ENCODE measurements at places on chromosomes 6 and 20.

DNA sequence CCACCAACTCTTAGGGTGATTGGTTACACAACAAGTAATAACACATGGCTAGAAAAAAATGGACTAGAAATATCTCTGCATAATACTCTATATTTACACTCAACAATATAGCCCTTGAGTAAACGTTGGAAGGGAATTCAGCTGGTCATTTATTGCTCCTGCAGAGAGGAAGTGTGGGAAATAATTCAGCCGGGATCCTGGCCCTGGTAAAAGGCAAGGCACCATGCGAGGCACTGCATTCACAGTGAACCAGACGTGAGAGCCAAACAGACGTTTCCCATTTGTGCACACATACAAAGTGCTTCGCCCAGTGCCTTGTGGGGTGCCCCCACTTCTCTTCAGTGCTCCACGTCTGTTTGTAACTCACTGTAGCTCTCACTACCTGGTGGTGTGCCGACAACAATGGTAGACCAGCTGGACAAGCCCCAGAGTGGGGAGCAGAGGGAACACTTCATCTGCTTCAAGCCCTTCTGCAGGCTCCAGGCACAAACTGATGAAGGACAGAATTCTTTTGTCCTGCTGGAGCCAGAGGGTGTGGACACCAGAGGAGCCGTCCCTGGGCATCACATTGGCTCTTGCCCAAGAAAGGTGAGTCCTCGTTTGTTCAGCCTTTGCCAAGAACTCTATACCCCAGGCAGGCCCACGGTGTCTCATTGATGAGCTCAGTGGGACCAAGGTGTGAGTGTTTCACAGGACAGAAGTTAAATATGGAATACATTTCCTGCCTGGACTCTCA lies 18.8 kb downstream of the SYNDIG1 start:
- no peak for DNase-seq

DNA sequence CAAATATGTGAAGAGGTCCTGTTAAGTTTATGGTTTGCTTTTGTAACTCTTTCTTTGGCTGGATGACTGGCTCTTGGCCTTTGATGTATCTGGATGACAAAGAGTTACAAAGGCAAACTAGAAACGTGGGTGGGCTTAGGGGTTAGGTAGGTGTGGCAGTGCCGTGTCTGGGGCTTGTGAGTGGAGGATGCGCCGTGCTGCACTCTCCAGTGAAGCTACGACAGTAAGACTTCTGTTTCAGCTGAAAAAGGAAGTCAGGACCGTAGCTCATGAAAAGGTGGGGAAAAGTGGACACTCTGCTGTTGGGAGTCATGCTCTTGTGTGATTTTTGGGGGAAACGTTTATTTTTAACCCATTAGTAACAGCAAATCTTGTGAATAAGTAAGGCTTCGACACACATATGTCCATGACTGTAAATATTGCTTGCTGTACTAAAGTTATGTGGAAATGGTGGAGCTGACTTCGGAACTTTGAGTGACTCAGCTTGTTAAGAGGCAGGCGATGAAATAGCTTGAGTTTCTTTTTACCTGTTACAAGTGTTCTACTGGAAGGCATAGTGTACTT lies 45.6 kb downstream of the DUSP22 start:
- DNase-seq, result no peak

DNA sequence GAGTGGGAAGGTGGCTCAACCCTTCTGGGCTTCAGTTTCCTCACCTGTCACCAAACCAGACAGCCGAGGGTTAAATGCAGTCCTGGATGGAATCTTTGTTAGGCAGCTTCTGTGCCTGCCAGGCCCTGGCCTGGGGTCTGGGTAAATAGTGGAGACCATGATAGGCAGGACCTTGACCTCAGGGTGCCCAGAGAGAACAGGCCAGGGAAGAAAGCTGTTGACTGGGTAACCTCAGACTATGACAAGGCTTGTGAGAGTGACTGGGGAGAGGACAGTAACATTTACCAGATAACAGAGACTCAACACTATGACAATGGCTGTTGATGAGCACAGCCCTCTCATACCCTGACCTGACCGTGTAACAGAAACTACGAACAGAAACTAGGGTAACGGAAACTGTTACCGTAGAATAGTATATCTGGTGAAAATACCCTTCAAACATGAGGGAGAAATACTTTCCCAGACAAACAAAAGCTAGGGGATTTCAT lies 218.3 kb downstream of the PREX1 start:
- DNase-seq, result no peak

GRCh38 chr6:73644030-73644429 lies 9.8 kb downstream of the SLC17A5 start:
- no peak for DNase-seq

GRCh38 chr6:15961635-15962448 lies 167.0 kb upstream of the MYLIP start:
- DNase-seq, result no peak

DNA sequence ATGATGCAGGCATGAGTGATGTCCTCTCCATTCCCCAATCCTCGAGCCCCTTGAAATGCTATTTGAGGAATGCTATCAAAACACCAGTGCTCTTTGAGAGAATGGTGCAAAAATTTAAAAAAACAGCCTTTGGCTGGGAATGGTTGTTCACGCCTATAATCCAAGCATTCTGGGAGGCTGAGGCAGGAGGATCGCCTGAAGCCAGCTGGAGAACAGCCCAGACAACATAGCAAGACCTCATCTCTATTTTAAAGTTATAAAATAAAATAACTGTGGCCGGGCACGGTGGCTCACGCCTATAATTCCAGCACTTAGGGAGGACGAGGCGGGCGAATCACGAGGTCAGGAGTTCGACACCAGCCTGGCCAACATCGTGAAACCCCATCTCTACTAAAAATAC lies 4.2 kb upstream of the VARS1 start:
- no peak for DNase-seq

DNA sequence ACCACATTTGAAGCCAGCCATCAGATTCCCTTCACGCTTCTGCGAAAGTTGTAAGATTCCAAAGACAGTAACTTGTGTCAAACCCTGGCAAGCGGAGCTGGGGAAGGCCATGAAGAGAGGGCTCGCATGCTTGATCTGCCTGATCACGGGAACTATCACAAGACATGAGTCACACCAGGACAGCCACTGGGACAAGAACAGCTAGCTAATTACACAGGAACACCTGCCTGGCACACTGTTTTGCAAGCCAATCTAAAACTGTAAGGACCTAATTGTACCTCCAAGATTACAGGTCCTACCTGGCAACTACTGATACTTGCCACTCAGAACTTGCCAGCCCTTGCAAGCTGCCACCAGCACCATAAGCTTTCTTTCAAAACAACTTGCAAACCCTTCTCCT lies 289.3 kb downstream of the KIF16B start:
- DNase-seq, result no peak

DNA sequence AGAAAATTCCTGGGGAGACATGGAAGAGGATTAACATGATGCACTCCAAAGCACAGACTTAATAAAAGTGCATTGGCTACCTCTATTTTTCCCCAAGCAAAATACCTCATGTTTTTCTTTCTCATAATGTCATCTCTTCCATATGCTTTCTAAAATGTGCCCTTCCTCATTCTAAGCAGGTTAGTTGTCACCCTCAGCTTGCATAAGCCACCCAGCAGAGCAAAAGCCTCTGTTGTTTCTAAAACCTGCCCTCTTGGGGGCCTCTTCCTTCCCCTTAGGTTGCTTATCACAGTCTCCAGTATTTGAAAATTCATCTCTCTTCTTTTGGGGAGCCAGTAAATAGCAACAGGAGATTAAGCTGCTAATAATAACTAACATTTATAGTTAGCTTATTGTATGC lies 183.6 kb upstream of the FLRT3 start:
- no peak for DNase-seq

DNA sequence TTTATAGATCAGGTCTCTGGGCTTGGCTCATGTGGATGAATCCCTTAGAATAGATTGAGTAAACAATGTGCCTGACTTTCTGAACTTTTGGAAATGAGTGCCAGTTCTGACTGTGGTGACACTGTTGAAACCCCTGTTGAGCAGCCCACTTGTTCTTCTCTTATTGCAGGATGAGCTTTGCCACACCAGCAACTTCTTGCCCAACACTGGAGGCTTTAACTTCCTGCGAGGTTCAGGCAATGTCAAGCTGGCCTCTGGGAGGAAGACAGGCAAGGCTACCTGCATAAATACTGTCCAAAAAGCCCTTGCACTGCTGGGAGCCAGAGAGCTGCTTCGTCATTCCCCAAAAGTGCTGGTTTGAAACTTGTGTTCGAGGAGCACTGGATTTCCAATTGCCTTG lies 32.8 kb upstream of the SMIM8 start:
- no peak for DNase-seq

DNA sequence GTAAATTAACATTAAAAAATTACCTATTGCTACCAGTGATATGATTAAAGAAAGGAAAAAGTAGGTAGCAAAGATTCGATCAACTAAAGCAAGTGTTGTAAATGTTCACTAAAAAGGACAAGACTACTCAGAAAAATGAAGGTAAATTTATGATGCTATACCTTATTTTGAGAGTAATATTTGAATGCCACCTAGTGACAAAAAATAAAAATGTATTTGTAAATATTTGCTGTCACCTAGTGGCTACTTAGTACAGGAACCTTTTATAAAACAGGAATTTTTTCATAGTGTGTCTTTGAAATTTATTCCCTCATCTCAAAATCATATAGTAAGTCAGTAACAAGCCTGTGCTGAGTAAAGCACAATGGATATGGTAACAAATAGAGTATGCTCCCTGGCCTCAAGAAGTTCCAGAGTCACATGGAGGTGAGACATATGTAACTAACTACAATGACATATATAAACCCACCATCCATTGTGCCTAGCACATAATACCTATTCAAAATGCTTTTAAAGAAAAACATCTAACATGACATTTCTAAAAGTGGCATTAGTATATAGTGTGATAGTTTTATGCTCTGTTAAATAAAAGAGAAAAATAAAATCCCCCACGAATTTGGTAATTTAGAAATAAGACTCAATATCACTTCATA lies 193.1 kb upstream of the SIM1 start:
- DNase-seq, result no peak

- no peak for DNase-seq
Observed at GRCh38 chr6:133085471-133085870, 155.7 kb upstream of the EYA4 start.

DNA sequence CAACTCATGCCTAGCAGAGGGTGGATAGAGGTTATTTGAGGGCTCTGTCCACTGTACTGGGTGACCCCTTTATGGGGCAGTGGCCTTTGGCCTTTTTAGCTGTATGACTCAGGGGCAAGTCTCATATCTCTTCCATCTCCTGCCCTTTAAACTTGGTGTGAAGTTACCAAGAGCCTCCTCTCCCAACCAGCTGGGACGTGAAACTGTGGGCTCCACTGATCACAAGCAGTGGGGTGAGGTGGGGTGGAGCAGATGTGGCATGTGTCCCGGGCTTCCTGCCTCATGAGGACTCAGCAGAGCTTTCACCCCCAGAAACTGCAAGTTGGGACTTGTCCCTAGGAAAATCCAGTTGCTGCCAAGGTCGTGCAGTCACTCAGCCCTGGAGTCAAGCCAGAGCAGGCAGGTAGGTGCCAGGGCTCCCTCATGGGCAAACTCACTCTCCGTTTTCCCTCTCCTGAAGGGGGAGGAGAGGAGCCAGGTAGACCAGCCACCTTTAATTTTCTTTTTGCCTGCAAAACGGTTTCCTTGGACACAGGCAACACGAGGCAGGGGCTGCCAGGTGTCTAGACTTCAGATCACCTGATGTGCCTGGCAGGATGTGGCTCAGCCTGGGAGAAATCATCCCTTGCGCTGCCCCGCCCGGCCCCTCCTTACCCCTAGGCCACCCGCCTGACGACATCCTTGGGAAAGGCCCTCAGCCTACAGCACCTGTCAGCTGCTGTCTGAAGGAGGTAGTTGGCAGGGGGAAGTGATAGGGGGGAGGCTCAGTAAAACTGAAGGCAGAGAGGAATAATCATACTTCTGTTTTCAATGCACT lies 4.0 kb downstream of the CDKN1A start:
- peak; percentile 64 for DNase-seq

DNA sequence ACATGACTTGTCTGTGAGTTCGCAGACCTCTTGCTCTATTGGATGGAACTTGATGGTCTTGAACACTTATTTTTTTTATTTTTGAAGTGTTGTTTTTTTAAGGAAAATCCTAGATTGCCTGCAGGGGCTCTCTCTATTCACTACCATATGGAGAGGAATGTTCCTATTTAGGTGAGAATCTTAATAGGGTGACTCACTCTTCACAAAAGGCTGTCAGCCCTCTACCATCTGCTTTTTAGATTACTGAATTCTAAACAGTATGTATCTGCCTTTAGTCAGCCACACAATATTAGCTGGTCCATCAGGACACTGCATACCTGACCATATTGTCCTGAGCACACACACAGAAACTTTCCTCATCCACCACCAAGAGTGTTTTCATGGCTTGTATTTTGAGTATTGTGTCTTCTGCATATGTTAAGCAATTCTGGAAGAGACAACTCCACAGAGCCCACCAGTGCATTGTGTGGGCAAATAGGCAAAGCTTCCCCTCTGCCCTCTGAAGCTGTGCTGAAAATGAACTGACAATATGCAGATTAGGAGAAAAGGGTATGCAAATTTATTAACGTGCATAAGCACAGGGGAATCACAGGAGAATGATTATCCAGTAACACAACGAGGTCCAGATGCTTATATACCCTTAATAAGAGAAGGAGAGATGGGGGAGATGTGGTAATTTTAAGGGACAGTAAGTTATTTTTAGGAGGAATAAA lies 6.6 kb upstream of the BTBD9 start:
- no peak for DNase-seq

DNA sequence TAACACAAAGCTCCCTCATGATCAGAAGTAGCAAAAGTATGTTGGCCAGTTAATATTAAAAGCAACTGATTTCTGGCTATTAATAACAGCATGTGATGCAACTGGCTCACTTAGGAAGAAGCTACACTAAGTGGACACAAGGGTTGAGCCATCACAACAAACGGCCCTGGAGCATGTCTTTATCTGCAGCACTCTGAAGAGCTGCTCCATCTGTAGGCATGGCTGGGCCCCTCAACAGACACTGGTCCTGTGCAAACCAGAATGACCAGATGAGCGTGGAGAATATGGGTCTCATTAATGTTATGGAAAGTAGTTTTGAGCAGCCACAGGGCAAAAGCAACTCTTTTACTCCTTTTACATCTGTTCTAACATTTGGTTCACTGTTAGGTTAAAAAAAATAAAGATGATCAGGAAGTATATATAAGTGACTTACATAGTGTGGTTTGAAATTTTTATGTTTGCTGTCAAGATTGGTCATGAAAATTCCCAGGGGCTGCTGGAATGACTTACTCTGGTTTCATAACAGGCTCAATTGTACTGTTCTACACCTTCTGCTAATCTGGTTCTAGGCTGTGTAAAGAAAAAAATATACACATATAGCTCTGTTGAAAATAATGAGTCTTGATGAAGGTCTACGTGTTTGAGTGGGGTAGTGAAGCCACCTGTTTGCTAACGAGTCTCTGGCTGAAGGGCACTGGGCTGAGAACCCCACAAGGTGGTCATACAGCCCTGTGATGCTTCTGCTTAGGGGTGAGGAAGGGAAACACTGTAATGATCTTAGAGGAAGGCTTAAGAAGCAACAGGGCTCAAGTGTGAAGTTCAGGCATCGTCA lies 58.1 kb downstream of the INSM1 start:
- DNase-seq, result no peak

Measured in activated CD8-positive, alpha-beta memory T cell treated with anti-CD3 and anti-CD28 coated beads for 24 hours (primary cell).